ENCODE measurements at places on chromosomes 11 and 22. TPM values are rescaled to one million over a fixed set of nuclear protein-coding genes. Genes with fewer than 3 reads are reported as not detected.

Gene IGF2
- 14.5 TPM for total RNA-seq

GRCh38 chr22:45980761-45981160, 3.8 kb upstream of the WNT7B start:
- no peak overlapping the region for H3K4me3 ChIP-seq
- H3K27me3 ChIP-seq = no peaks in the 10 kb centered on the region
- no peaks in the 10 kb centered on the region for H3K36me3 ChIP-seq
- no peak overlapping the region for H3K27ac ChIP-seq

DNA sequence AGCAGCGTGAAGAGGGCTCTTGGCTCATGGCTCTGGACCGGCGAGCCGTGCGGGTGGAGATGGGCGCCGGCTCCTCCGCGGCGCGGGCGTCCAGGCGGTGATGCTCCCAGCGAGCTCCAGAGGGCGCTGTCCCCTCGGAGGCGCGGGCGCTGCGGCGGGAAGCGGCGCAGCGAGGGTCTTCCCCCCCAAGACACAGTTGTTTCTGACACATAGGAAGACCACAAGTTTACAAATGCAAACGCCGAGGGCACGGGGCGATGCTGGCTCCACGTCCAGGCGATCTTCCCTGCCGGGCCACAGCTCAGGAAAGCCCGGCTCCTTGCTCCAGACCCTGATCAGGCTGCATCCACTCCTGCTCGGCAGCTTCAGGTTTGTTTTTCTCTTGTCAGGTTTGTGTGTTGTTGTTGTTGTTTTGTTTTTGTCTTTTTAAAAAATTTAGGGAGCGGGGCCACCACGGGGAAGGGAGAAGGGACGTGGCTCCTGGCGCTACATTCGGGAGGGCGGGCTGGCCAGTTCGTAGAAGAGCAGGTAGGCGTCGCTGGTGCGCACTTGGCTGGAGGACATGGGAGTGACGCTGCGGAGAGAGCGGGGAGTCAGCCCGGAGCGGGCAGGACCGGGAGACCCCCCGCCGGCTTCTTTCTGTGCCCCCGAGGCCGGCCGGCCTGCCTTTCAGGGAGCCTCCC, 10.0 kb upstream of the MFRP start:
- H3K27ac ChIP-seq = no peak overlapping the region
- no peaks in the 10 kb centered on the region for H3K36me3 ChIP-seq
- H3K4me1 ChIP-seq = peaks cover 12% of the 10 kb centered on the region

DNA sequence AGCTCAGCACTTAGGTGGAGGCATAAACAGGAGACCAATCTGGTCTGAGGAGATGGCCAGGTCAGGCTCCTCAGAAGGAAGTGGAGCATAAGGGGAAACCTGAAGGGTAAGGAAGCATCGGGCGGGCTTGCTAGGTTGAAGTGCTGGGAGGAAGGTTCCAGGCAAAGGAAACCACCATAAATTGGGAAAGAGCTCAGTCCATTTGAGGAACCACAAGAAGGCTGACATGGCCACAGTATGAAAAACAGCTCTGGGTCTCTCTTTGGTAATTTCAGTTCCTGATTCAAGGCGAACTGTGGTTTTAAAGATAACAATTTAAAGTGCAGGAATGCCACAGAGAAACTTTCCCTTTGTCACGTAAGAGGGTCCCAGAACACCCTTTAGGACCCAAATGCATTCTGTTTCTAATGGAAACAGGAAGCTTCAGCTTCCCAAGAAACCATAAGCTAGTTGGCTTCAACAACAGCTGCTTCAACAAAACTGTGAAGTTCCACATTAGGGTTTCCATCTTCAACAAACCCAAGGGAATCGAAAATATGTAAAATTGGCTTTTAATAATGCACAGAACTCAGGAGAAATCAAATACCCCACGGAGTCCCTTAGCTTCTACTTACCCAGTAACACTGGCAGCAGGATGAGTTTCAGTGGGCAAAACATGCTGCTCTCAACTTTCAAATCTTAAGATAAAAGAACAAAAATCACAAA, 10.4 kb downstream of the JAML start:
- H3K27ac ChIP-seq = no peak overlapping the region
- DNase-seq = no peak
- H3K27me3 ChIP-seq = peaks cover 30% of the 10 kb centered on the region
- H3K36me3 ChIP-seq = no peaks in the 10 kb centered on the region
- H3K4me3 ChIP-seq = no peak overlapping the region
- H3K4me1 ChIP-seq = no peaks in the 10 kb centered on the region

DNA sequence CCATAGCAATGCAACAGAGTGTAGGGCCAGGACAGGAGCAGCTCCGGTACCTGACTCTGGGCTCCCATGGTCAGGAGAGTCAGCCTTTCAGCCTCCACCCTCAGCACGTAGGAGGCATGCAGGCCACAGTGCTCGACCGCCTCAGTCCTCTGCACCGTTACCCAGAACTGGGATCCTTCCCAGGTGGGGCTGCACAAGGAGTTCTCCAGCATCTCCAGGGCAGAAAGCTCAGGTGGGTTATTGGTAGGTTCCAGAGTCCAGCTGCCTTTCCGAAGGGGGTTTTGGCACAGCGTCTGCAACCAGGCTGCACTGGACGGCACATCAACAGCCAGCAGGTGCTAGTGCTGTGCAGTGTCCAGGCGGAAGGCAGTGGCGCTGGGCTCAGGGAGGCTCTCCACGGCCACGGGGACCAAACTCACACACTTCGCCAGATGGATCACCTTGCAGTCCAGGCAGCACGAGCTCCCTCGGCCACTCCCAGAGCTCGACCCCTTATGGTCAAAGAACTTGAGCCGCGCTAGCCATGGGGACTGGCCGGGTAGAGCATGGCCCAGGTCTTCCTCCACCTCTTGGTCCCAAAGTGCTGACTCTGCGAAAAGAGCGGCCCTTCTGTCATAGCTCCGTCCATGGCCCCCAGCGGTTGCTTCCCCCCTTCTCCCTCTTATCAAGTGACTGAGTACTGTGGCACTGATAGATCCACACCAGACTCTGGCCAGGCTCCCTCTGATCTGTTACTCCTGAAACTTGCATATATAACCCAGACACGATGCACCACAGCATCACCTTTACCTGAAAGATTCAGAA, 6.9 kb upstream of the PHOX2A start:
- peaks cover 14% of the 10 kb centered on the region for H3K27me3 ChIP-seq
- no peak for DNase-seq
- no peak overlapping the region for H3K4me3 ChIP-seq
- H3K4me1 ChIP-seq = no peaks in the 10 kb centered on the region

GRCh38 chr11:36631774-36632173, 33.7 kb upstream of the RAG2 start:
- H3K36me3 ChIP-seq = no peaks in the 10 kb centered on the region
- H3K4me1 ChIP-seq = peaks cover 3% of the 10 kb centered on the region
- H3K27me3 ChIP-seq = no peaks in the 10 kb centered on the region
- no peak for DNase-seq
- H3K4me3 ChIP-seq = no peak overlapping the region
- H3K27ac ChIP-seq = no peak overlapping the region

DNA sequence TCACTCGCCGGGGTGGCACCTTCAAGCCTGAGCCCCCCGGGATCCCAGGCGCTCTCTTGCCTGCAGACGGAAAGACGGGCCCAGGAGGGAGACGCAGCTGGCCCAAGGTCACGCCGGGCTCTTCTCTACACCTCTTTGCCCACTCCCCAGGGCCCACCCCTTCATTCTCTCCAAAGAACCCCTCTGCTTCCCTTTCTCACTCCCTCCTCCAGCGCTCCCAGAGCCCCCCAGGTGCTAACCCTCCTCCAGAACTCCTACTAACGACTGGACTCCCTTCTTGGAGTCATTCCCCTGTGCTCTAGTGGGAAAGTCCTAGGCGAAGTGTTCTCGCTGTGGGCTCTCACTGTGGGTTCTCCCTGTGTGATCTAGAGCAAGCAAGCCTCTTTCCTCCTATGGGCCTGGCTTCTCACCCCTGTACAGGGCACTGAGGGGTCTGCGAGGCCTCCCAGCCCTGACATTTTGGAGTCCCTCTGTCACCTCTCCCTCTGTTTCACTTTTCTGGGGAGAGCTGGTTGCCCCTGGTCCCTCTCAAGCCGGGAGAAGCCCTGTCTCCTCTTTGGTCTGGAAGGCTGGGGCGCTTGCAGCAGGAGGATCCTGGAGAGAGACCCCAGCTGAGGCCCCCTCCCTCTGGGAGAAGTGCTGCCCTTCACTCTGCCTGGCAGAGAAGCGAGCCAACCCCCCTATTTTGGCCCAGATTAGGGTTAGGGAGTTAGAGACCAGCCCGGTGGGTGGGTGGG, 858 bp downstream of the OAF start:
- H3K36me3 ChIP-seq = no peaks in the 10 kb centered on the region
- H3K27me3 ChIP-seq = peaks cover under 1% of the 10 kb centered on the region
- peak overlapping the region; percentile 62 for H3K4me3 ChIP-seq
- H3K27ac ChIP-seq = no peak overlapping the region
